ENCODE measurements at places on chromosomes 13 and 19.

GRCh38 chr13:87661471-87661870 is 9.7 kb upstream of the SLITRK5 start:
- peak; percentile 70 for DNase-seq

DNA sequence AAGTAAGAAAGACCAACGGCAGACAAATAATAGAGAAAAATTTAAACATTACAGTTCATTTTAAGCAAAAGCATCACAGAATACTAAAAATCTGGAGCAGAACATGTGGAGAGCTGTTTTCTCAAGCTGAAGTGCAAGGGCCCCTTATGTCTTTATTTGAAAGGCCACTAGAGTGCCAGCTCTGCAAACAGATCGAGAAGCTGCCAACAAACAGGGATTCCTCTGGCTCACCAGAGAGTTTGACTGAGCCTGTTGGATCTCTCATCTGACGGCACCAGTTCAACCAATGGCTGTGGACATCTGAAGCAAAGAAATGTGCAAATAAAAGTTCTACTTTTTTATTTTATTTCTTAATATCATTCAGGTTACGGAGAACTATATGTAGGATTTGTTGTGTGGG is 119.7 kb downstream of the COL4A2 start:
- DNase-seq = no peak

- DNase-seq = peak; percentile 98
Observed at GRCh38 chr19:13151605-13152355, 1.6 kb downstream of the IER2 start.

DNA sequence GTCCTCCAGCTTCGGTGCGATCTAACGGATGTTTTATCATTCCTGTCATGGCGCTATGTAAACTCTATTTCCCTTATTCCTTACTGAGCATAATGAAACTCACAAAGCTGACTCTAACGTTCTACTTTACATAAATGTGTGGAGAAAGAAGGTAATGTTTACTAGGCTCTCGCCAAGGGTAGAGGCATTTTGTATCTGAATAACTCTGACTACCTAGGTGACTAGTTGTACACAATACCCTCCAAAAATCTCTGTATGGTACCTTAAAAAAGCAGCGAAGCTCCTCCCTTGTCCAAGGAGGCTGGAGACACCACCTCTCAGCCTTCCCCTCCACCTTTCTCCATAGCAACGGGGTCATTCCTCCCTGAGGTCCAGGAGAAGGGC is 316 bp upstream of the ZNF530 start:
- no peak for DNase-seq

- no peak for DNase-seq
Observed at GRCh38 chr19:4596033-4596904, 36.8 kb upstream of the SEMA6B start.

DNA sequence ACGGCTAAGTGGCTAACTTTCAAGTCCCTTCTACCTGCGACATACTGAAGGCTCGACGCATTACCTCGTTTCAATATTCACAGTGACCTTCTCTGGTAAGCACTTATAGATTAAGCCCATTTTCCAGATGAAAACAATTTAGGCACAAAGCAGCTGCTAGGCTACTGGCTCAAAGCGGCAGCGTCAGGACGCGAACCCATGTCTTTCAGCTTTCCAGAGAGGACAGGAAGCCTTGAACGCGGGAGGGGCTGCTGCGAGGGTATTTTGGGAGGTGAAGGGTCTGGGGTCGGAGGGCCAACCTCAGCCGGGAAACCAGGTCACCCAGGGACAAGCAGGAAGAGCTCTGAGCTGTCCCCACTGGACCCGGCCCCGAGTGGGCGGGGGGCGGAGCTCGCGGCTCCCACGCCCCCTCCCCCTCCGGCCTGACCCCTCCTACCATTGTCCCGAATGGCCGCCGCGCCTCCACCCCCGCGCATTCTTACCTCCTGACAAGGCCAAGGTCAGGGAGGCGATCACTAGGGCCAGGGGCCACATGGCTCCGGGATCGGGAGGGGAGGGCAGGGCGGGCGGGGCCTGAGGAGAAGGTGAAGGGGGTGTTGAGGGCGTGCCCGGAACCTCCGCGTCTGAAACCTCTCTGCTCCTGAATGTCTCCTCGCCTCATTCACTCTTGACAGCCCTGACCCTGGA is at the start of gene KLK13:
Gene KLK13, minus strand, starts transcription at position 559 of the 687 bp plus-strand sequence. Its CDS starts 25 bp downstream, at position 534.
- DNase-seq = no peak

GRCh38 chr13:62850331-62850730 is 1434.7 kb upstream of the PCDH20 start:
- no peak for DNase-seq

Measured in fibroblast of upper back skin (primary cell).